ENCODE measurements at places on chromosomes 7 and 10.

GRCh38 chr10:51955696-51956095, 256.3 kb upstream of the CSTF2T start:
- DNase-seq: no peak

DNA sequence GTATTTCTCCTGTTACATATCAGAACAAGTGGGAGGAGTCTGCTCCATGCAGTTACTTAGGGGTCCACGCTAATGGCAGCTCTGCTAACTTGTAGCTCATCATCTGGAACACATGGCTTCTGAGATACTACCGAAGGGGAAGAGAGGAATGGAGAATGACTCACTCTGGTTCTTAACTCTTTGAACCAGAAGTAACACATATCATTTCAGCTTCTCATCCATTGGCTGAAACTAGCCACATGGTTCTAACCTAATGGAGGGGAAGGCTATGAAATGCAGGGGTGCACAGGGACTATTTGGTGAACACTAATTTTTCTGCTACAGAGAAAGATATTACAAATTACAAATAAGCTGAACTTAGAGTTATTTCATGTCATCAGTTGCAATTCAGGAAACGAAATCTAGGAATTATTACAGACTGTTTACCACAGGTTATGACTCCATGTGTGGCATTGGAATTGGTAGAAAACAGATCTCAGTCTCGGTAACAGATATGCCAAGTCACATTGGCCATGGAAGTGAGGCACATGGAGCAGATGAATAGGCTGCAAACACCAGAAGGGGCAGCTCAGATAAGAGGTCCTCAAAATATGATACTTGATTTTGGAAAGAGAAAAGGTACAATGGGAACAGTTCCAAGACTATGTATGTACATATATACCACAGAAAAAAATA, 9.4 kb upstream of the KAT6B start:
- DNase-seq: no peak

DNA sequence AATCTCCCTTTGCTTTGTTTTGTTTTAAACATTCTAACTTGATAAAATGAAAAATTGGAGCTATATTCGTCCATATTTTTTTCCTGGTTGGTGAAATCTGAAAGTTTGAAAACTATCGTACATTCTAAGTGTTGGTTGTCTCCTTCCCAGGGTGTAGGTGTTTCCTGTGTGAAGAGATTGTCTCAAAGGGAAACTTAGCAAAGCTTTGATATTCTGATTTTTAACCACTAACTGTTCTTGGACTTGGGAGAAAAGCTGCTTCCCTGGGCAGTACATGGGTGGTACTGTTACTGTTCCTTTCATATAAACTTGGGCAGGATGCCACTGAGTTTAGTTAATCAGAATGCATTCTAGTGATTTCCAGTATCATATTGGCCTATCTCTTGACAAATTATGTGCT, 253.5 kb upstream of the LRGUK start:
- DNase-seq: no peak

GRCh38 chr7:1669064-1669951, 769 bp upstream of the ELFN1 start:
- no peak for DNase-seq

DNA sequence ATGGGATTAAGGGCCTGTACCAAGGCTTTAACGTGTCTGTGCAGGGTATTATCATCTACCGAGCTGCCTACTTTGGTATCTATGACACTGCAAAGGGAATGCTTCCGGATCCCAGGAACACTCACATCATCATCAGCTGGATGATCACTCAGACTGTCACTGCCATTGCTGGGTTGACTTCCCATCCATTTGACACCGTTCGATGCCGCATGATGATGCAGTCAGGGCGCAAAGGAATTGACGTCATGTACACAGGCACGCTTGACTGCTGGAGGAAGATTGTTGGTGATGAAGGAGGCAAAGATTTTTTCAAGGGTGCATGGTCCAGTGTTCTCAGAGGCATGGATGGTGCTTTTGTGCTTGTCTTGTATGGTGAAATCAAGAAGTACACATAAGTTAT, 18.2 kb downstream of the LSM5 start:
- DNase-seq: no peak

DNA sequence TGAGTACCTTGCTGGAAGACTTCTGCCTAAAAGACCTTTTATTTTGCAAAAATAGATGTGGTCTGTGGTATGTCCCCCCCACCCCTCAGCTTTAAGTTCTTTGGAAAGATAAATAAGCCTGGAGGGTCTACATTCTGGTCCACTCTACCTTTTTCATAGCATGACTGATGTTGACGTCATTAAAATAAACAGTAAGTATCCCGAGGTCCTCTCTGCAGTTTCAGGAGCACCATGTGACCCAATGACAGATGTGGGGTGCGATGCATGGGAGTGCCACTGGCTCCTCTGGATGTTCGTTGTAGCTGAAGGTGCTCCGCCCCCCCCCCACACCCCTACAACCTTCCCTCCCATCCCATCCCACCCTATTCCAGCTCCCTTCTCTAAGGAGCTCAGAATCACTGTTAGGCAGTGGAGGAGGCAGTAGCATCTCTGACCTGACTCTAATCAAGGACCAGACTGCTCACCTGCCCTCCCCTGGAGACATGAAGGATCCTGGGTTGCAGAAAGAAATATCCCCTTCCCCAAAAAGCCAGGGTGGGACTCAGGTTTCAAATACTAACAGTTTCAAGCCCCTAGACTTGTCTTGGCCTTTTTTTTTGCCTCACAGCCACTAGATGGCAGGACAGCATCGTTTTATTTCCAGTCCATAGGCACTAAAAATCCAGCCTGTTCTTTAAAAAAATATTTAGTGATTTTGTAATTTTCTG, 25.1 kb downstream of the CASP7 start:
- peak; percentile 38 for DNase-seq

- DNase-seq: peak; percentile 40
Measured at GRCh38 chr7:130902755-130903357, 168.8 kb upstream of the KLF14 start.

- DNase-seq: peak; percentile 72
Measured at GRCh38 chr7:117269886-117270285, 53.0 kb downstream of the WNT2 start.

- DNase-seq: no peak
Measured at GRCh38 chr10:104921763-104922162, 280.7 kb downstream of the SORCS3 start.

DNA sequence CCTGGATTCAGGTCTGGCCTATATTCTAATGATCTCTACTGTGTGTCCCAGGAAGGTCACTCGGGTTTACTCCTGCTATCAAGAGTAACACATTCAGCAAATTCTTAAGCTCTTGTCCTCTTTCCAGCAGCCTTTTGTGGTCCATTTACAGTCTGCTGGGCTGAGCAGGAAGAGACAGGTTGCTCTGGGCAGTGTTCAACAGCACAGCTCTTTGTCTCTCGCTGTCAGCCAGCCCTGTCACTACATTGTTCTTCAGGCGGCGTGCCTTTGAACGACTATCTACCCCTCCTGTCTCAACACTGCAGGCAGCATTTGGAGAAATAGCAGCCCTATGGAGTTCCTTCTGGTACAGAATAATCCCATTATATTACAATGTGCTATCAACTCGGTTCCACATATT, 192.2 kb upstream of the TBX20 start:
- no peak for DNase-seq

- DNase-seq: no peak
Measured at GRCh38 chr7:22229148-22229547, 127.8 kb downstream of the RAPGEF5 start.

GRCh38 chr10:72085864-72086465, 2.4 kb downstream of the SPOCK2 start:
- DNase-seq: no peak

Data from HT1080 (cell line).